ENCODE measurements at places on chromosomes 13 and 19.
A peak's percentile ranks its signal among the peaks of the same experiment; 100 is the strongest.

GRCh38 chr19:48806518-48806817 lies 4.4 kb downstream of the BCAT2 start:
- peak; percentile 76 for DNase-seq

DNA sequence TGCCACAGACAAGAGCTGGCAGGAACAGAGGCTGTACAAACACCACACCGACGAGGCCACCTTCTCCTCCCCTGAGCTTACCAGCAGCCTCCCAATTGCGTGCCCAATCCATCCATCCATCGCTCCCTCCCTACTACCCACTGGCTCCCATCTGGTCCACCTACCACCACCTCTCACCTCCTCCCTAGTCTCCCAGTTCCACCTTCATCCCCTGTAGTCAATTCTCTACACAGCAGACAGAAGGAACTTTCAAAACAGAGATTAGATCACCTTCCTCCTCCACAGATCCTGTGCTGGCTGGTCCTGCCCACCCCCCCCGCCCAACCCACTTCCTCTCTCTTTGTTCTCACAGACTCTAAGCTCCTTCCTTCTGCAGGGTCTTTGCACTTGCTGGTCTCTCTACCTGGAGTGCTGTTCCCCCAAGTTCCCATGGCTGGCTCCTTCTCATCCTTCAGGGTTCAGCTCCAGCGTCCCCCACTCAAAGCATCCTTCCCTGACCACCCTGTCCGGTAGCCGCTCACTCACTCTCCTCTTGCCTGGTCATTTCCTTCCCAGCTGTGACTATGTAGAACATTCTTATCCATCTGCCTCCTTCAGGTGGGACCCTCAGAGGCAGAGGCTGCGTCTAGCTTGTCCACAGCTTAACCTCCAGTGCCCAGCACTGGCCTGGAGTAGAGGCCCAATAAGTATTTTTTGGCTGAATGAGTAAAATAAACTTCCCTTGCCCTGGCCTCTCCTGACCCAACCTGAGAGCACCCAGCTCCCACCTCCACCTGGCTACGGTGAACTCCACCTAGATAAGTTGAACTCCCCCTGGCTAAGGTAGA lies 23.0 kb downstream of the PIN1 start:
- no peak for DNase-seq

DNA sequence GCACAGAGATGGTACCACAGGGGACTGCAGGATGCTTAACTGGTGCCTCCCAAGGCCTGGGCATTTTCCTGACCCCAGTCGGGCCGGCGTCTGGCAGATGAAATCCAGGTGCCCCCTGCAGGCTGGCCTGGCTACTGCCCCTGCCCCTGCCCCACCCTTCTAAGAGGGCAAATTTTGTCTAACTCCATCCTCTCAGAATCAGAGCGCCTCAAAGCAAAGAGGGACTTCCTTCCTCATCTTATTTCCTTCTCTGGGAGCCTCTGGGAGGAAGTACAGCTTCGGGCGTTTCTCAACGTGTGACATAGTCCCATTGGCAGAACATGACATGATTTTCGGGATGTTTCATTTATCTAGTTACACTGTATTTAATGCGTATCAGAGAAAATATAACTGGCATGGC lies 2.7 kb downstream of the PRKACA start:
- DNase-seq: peak; percentile 69

GRCh38 chr13:21078501-21078900 lies 17.1 kb upstream of the LATS2 start:
- DNase-seq: no peak

- no peak for DNase-seq
Observed at GRCh38 chr13:103759361-103759760, 693.1 kb upstream of the SLC10A2 start.

DNA sequence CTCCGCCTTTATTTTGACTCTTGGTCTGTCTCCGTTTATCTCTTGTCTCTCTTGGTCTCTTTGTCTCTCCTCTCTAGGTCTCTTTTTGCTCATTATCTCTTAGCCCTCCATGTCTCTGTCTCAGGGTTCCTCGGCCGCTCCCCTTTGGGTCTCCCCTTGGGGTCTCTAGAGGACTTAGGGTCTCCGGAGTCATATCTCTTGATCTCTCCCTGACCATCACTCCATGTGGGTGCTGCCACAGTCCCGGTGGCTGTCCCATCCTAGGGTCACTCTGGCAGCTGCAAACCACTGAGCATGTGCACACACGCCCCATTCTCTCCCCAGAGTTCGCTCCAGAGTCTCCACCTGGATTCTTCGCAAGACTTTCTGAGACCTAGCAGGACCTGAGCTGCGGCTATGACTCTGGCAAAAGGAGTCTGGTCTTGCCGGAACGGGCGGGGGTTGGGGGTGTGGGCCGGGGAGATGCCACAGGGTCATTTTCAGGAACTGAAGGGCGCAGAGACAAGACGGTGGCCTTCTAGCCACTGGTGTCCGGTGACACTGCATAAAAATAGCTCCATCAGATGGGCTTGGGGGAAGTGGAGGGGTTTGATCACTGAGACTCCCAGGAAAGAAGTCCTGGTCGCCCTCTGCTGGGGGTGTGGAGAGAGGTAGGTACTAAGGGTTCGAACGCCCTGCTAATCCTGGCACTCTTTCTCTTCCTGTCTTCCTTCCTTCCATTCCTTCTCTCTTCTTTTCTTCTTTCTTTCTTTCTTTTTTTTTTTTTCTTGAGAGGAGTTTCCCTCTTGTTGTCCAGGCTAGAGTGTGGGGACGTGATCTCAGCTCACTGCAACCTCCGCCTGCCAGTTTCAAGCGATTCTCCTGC lies 1.2 kb upstream of the KCNA7 start:
- DNase-seq: peak; percentile 77

- DNase-seq: no peak
Observed at GRCh38 chr19:13092606-13093235, 9.9 kb downstream of the LYL1 start.

- peak; percentile 96 for DNase-seq
Observed at GRCh38 chr19:3520166-3521103, 14.3 kb downstream of the FZR1 start.

Measured in islet precursor cell (in vitro differentiated cells).